Naive thymus-derived CD8-positive, alpha-beta T cell (primary cell): ENCODE measurements at places on chromosomes 4 and X.

GRCh38 chrX:83535417-83536196 lies 27.5 kb downstream of the POU3F4 start:
- no peak for DNase-seq

DNA sequence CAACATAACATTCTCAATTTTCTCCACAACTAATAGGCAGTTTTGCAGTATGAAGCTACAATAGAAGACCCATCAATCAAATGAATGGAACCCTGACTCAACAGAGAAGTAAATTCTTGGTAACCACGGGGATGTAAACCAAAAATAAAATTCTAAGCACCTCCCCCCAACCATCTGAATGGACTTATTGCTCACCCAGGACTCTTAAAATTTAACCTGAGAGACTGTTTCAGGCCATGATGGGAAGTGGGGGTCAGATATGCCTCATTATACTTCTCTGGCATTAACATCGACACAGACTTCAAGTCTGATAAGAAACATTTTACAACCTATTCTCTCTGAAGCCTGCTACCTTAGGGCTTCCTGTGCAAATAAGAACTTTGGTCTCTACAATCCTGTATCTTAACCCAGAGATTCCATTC lies 620.9 kb downstream of the TLL1 start:
- no peak for DNase-seq

DNA sequence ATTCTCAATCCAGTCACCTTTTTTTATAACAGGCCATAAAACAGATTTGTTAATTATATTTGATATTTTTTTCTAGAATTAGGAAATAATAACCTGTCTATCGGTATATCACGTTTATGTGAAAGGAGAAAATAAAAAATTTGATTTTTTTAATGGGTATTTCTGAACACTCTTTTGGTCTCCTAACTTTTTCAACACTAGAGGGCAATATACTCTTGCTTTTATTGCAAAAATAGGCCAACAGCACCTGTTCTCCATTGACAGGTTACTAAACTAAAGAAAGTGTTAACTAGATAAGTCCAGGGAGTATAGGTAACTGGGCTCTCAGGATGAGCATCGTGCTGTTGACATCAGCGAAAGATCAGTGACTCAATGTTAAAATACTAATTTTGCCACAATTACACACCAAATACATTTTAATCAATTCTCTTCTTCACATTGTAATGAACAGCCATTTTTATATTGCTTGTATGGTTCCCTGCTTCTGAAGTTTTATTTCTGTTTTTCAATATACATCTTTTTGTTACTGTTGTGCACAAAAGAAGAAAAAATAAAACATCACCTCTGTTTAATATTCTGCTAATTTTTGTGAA lies 22.8 kb downstream of the NDST4 start:
- no peak for DNase-seq

DNA sequence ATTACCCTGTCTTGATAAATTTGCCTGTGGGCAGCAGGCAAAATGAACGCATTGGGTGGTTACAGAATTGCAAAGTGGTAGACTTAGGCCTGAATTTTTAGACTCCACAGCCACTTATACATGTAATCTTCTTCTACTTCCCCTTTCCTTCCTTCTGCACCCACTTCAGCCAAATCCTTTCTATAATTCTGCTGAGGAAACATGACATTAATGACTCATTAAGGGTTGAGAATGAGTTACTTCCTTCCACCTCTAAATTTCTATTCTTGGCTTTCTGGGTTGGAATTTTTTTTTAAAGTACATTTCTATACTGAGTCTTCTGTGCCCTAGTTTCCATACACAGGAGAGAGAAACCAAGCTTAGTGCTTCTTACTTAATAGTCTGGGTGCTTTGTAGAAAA lies 10.1 kb downstream of the PAPSS1 start:
- no peak for DNase-seq

DNA sequence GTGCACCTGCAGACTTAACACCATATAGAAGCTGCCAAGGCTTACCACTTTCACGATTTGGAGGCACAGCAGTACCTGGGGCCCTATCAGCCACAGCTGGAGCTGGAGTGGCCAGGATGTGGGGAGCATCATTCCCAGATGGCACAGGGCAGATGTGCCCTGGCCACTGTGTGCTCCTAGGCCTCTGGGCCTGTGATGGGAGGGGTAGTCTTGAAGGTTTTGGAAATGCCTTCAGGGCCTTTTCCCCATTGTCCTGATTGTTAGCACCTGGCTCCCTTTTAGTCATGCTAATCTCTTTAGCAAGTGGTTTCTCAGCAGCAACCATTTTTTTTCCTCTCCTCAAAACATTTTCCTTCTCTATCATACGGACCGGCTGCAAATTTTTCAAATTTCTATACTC lies 490.2 kb downstream of the RAB28 start:
- no peak for DNase-seq

DNA sequence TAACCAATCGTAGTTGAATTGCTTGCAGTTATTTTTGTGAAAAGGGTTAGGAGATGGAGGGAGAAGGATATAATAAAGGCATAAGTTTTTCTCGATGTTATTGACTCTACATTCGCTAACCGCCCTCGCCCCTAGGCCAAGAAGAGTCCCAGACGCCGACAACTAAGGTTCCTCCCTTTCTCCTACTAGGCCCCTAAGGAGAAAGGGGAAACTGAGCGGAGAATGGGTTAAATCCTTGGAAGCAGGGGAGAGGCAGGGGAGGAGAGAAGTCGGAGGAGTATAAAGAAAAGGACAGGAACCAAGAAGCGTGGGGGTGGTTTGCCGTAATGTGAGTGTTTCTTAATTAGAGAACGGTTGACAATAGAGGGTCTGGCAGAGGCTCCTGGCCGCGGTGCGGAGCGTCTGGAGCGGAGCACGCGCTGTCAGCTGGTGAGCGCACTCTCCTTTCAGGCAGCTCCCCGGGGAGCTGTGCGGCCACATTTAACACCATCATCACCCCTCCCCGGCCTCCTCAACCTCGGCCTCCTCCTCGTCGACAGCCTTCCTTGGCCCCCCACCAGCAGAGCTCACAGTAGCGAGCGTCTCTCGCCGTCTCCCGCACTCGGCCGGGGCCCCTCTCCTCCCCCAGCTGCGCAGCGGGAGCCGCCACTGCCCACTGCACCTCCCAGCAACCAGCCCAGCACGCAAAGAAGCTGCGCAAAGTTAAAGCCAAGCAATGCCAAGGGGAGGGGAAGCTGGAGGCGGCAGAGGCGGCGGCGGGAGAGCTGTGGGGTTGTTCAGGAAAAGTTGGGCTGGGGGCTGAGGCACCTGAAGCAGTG lies 5.9 kb downstream of the ATOH1 start:
- DNase-seq = no peak

DNA sequence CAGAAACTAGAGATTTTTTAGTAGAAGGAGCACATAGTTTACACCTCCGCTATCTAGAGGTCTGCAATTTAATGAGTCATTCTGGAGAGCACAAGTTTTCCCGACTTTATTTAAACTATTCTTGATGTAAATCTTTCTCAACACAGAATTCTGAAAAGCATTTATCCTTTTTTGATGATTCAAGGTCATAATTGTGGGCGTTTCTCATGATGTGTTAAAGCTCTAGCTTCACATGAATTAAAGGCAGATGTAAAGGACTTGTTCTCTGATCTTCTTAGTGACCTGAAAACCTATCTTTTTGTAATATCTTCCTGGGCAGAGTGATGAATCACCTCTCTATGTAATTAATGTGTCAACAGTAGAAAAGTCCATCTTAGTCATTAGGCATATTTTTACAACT lies 128.8 kb downstream of the COMMD8 start:
- no peak for DNase-seq

DNA sequence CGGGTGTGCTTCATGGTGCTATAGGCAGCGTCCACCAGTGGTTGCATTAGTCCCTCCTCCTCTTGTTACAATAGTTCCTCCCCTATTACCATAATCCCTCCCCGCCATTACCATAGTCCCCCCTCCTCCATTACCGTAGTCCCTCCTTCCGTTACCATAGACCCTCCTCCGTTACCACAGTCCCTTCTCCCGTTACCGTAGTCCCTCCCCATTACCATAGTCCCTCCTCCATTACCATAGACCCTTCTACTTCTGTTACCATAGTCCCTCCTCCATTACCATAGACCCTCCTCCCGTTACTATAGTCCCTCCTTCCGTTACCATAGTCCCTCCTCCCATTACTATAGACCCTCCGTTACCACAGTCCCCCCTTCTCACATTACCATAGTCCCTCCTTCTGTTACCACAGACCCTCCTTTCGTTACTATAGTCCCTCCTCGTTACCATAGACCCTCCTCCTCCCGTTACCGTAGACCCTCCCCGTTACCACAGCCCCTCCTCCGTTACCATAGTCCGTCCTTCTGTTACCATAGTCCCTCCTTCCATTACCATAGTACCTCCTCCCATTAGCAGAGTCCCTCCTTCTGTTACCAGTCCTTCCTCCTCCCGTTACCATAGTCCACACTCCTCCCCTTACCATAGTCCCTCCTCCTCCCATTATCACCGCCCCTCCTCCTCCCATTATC lies 129.6 kb downstream of the DHRSX start:
- no peak for DNase-seq

DNA sequence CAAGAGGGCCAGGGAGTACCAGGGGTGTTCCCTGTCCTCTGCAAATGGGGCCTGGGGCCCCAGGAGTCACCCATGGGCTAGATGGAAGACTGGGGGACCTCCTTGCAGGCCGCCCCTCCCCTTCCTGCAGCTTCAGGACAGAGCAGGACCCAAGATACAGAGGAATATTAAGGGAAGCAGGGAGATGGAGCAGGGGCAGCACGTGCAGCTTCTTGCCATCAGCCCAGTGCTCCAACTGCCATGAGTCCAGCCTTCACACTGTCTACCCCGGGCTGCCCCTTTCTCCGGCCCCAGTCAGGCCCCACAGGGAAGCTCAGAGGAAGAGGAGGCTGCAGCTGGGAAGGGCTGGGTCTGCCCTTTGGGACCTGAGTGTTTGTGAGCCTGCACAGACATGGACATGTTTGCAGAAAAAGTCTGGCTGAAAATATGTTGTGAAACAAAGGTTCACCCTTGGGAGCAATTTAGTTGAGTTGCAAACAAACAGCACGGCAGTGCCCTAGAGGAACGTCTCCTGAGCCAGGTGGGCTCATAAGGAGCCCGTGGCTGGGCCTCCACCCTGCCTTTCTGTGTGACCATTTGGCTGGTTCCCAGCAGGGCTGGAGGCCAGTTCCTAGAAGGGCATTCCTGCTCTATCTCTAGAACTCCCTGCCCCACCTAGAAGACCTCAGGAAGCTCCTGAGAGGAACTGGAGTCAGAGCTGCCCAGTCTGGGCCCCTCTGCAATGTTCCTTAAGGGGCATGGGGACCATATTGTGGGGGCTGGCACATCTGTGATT lies 8.9 kb downstream of the FATE1 start:
- no peak for DNase-seq

GRCh38 chr4:23934915-23935314 lies 45.1 kb upstream of the PPARGC1A start:
- DNase-seq = no peak

DNA sequence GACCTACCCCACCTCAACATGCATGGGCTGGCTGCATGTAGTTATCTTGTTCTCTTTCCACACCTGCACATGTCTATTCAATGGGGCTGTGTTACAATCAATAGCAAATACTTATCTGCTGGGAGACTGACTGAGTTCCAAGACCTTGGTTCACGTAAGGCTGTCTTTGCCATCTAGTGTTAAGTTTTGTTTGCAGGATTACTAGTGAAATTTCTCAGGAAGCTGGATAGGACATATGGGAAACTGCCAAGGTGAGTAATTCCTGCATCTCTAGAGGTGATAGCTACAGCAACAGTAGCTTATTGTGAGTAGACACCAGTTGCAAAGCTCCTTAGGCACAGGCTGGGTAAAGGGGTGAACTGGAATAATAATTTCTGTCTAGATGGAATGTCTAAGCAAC lies 177.5 kb downstream of the ENOX2 start:
- DNase-seq = no peak

DNA sequence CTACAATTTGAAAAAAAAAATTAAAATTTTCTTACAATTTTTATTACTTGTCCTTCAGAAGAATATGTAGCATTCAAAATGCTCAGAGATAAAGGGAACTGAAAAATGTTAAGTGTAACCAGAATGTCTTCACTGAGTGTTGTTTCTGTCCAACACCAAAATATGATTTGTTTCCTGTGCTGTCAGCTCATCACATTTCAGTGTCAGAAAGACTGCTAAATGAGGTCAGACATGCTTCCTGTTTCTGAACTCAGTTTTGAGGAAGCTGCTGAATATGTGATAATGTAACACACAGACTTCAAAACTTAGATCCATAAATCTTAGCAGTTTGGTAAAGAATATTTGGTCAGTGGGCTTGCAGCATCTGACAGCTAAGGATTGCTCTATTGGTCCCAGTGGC lies 1849.7 kb downstream of the PCDH7 start:
- no peak for DNase-seq

DNA sequence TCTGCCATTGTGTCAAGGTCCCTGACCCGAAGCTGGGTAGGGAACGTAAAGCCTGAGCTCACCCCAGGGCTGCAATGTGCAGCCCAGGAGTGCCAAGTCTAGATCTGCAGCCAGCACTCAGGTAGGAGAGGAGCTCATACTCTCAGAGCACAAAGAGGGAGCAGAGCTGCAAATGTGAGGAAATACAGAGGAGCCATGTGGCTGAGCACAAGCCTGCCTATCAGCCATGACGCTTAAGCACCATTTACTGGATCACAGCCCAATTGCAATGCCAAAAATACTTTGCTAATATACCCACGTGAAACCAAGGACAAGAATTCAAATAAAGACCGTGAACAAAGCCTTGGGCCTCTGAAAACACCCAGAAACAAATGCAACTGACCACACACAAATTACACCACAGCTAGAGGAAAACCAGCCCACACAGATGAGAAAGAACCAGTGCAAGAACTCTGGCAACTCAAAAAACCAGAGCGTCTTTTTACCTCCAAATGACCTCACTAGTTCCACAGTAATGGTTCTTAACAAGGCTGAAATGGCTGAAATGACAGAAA lies 69.0 kb upstream of the HPF1 start:
- no peak for DNase-seq

DNA sequence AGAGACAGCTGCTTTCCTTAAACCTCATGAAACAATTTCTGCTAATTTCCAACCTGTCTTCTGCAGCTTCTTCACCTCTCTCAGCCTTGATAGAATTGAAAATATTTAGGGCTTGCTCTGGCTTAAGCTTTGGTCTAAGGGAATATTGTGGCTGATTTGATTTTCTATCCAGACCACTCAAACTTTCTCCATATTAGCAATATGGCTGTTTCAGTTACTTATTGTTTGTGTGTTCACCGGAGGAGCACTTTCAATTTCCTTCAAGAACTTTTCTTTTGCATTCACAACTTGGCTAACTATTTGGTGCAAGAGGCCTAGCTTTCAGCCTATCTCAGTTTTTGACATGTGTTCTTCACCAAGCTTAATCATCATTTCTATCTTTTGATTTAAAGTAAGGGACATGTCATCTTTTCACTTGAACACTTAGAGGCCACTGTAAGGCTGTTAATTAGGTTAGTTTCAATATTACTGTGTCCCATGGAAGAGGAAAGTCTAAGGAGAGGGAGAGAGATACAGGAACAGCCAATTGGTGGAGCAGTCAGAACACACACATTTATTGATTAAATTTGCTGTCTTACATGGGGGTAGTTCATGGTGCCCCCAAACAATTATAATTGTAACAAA lies 213.2 kb downstream of the RASL11B start:
- DNase-seq = no peak
